Hematopoietic multipotent progenitor cell treated with erythropoietin and hydrocortisone succinate and interleukin-3 and kit ligand, for 6 days (in vitro differentiated cells): ENCODE measurements at places on chromosomes 7 and 10.

- DNase-seq = no peak
Observed at GRCh38 chr7:139351027-139351426, 8.7 kb upstream of the LUC7L2 start.

DNA sequence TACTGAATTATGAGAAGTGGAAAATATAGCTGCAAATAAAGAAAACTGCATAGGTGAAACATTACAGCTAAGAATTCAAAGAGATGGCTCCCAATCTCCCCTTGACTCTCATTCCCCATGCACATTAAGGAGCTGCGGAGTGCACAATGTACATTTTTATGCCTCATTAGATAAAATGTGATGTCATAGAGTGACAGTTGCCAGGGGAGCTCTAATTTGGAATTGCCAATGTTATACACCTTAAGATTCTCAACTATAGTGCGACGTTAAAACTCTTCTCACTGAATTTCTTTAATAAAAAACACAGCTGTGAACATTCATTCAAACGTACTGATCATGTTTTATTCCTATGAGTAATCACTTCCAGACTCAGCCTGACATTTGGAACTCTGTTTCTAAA, 386.9 kb upstream of the CELF2 start:
- DNase-seq = no peak

GRCh38 chr7:20354610-20355528, 24.2 kb downstream of the ITGB8 start:
- no peak for DNase-seq

DNA sequence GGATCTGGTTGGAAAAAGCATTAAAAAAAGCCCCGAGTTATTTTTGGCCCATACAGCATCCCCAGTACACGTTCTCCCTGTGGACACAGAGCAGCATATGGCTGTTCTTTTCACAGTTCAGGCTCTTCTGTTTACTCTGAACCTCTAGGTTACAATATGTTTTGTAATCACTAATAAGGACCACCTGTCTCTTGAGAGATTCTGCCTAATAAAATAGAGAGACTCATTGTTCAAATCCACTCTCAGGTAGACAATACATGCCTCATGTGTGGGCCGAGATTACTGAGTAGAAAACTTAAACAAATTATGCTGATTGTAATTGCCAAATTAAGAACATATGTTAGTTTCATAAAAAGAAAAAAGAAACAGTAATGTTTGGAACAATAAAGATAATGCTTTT, 647.7 kb downstream of the GRM8 start:
- no peak for DNase-seq

GRCh38 chr10:3935933-3936359, 150.9 kb upstream of the KLF6 start:
- DNase-seq = no peak

- DNase-seq = no peak
Observed at GRCh38 chr7:149404396-149404795, 56.5 kb downstream of the ZNF777 start.

GRCh38 chr7:151758622-151759540, 118.0 kb downstream of the PRKAG2 start:
- DNase-seq = no peak

GRCh38 chr10:72171175-72171630, 44.6 kb upstream of the ANAPC16 start:
- DNase-seq = peak; percentile 65

- no peak for DNase-seq
Observed at GRCh38 chr7:155763122-155763521, 49.1 kb downstream of the SHH start.

DNA sequence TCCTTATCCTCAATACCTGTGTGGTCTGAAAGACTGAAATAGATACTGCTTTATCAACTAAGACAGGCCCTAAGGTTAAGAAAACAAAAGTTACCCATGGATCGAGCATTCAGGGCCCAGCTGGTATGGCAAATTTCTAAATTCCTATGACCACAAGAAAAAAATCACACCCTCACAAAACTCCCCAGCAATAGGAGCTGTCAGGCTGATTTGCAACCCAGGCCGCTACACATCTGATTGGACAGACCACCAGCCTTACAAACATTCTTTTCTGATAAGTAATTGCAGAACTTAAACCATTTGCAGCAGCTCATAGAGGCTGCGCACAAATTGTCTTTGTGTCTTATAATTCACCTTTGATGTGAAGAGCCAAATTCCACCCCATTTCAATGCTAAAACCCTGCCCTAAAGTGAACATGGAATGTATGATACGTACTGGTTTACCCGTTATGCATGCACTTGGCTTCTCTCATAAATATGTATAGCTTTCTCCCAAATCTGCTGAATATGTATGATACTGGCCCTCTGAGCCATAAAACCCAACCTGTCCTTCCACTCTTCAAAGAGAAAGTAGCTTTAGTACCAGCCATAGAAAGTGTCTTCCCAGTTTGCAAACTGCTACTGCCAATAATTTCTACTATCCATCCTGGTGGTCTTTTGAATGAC, 842.5 kb downstream of the GRID1 start:
- no peak for DNase-seq

- no peak for DNase-seq
Observed at GRCh38 chr7:80781146-80781545, 137.7 kb downstream of the SEMA3C start.

DNA sequence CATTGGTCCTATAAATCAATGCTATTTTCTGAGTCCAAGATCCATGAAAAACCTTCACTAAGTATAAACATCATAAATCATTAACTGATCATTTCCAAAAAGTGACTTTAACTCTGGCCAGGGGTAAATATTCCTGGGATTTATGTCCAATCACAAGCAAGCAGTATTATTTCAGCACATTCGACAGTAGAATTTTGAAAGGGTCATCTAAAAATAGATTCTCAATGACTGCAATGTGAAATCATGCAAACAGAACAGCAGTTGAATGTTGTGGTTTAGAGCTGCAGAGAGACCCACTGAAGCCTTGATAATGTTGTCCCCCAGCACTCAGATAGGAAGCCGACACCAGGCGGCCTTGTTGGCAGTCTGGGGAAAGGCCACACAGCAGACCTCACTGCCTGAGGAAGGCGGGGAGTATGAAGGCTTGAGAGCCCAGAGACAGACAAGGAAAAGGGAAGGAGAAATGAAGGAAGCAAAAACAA, 38.1 kb downstream of the FAM107B start:
- DNase-seq = peak; percentile 67

- no peak for DNase-seq
Observed at GRCh38 chr7:5320802-5321396, 38.2 kb downstream of the SLC29A4 start.

DNA sequence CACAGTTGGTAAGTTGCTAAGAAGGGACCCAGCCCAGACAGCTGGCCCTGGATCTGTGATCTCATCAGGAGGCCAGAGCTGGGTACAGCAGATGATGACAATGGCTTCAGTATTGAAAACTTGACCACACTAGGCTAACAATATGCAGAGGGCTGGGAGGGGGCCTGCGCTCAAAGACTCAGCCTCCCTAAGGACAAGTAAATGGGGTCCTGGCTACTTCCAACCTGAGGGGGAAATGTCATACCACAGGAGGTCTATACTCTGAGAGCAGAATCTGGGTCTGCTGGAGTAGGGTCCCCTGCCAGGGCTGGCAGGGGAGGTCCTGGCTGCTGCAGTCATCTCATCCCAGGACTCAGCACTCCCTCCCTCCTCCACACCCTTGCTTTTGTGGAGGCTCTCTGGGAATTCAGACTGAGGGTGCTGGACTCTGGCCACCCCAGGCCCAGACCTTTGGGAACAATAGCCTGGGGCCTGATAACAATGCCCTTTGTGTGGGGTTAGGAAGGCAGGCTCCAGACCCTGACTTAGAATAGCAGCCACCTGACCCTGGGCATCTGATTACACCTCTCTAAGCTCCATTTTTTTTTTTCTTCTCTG, 1.4 kb downstream of the FXYD4 start:
- DNase-seq = no peak

- DNase-seq = no peak
Observed at GRCh38 chr10:84608126-84608525, 279.7 kb downstream of the CCSER2 start.

GRCh38 chr10:77350711-77351119, 286.9 kb downstream of the KCNMA1 start:
- DNase-seq = peak; percentile 44

DNA sequence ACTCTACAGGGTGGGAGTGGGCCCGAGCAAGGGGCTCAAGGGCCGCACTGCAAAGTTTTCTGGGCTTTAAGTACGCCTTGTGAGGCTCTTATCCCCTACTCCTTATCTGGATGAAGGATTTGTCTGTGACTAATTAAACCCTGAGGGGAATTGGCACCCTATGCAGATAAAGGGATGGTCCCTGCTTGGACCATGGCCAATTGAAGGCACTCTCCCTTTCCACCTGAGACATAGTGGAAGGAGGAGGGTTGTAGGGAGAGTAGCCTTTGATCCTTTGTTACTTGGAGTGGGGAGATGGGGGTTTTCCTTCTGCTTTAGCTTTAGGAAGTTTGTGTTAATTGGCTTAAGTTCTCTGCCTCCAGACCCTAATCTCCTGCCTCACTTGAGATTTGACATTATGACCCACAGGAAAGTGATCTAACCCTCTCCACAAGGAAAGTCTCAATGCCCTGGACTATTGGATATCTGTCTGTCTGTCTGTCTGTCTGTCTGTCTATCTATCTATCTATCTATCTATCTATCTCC, 1158.8 kb upstream of the SORCS1 start:
- no peak for DNase-seq

GRCh38 chr7:28272461-28272877, 91.9 kb upstream of the JAZF1 start:
- DNase-seq = peak; percentile 89

DNA sequence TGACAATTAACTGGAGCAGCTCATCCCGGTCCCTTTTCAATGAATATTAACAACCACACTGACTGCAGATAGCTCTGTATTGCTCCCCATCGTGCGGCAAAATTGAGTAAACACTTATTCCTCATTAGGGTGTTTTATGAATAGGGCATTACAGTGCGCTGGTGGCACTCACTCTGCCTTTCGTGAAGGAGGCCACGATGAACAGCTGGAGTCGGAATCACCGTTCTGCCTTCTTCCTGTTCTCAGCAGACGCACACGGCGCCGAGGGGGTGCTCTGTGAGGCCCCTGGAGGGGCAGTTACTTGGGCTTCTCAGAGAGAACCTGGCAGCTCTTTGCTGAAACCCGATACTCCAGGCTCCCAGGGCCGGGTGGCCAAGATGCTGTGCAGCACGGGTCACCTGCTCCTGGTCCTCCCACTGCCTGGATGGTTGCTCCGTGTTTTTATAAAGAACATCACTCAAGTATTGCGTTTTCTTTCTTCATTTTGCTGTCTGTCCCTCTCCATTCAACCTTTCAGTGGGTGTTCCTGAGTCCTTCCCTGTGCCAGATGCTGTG, 241.9 kb downstream of the GLRX3 start:
- DNase-seq = no peak

- no peak for DNase-seq
Observed at GRCh38 chr10:137606-138005, 2.4 kb downstream of the ZMYND11 start.

DNA sequence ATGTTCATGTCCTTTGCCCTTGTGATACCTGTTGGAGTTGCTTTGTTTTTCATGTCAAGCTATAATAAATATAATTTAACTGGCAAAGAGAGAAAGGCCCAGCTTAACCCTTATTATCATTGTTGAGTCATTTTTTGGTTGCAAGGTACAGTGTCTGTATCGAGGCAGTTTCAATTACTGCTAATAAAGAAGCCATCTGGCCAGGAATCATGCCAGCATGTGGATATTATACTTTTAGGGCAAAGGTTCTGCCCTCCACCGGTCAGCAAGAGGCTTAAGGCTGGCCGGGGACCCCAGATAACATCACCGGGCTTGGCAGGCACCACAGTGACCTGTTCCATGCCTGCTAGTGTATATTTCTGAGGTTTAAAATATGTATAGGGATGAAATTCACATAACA, 9.0 kb upstream of the CYP3A4 start:
- no peak for DNase-seq

DNA sequence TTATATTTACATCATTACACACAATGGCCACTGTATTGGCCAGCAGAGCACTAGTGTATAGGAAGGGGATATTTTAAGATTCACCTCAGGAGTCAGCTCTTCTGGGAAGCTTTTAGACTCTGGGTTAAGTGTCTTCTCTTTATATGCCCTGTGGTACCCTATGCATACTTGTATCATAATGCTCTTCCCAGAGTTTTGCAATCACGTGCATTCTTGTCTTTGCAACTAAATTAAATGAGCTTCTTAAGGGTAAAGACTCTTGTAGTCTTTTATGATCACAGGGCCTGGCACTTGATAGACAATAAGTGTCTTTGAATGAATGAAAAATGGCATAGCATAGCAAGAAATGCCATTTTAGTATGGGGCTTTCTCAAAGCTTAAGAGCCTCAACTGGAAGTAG, 35.4 kb upstream of the ARMS2 start:
- no peak for DNase-seq

- peak; percentile 34 for DNase-seq
Observed at GRCh38 chr7:150903606-150904005, 51.3 kb downstream of the AOC1 start.

- peak; percentile 41 for DNase-seq
Observed at GRCh38 chr10:21368022-21368582, 157.4 kb downstream of the SKIDA1 start.

- DNase-seq = peak; percentile 60
Observed at GRCh38 chr7:67625257-67625737, 628.7 kb downstream of the TYW1 start.

DNA sequence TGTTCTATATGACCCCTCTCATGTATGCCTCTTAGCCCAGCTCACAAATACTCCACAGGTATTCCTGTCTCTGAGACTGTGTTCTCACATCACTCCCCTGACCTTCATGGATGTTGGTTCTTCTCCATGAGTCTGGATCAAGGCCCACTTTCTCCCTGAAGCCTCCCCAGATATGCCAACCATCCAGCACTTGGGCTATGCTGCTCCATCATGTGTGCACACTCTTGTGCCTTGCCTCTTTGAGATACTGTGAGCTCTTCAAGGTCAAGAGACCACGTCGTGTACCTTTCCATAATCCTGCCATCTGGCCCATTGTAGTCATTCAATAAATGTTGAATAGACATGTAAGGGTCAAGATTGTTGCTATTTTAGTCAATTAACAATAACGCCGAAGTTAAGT, 30.1 kb upstream of the TM9SF3 start:
- DNase-seq = no peak

- no peak for DNase-seq
Observed at GRCh38 chr7:51706851-51707250, 390.2 kb upstream of the COBL start.

DNA sequence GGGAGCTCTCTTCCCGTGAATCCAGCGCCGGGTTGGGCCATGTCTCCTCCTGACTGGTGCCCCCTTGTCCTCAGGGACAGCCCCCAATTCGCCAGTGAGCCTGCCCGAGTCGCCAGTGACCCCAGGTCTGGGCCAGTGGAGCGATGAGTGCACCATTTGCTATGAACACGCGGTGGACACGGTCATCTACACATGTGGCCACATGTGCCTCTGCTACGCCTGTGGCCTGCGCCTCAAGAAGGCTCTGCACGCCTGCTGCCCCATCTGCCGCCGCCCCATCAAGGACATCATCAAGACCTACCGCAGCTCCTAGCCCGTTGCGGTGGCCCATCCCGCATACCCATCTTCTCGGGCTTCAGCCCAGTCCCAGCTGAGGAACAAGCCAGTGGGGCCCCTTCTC, 96.6 kb downstream of the NEURL1 start:
- DNase-seq = no peak
